ENCODE measurements at places on chromosomes 5 and 9. TPM values are rescaled to one million over a fixed set of nuclear protein-coding genes. Genes with fewer than 3 reads are reported as not detected.

The CDKN2A gene
- total RNA-seq: 10.8 TPM

The CD14 gene
- 4.1 TPM for total RNA-seq

The IFNA4 gene
- total RNA-seq: not detected

The NME5 gene
- total RNA-seq: 2.5 TPM

The ZDHHC11B gene
- total RNA-seq: under 0.01 TPM

The RGS7BP gene
- total RNA-seq: 0.51 TPM

The C9orf50 gene
- total RNA-seq: 0.17 TPM

The KIF4B gene
- under 0.01 TPM for total RNA-seq

The IFNB1 gene
- 0.17 TPM for total RNA-seq

The SAPCD2 gene
- 0.26 TPM for total RNA-seq

The DOCK2 gene
- 3.6 TPM for total RNA-seq

The PRLR gene
- 0.33 TPM for total RNA-seq

The ADRB2 gene
- total RNA-seq: 4.5 TPM

The FGF10 gene
- 110 TPM for total RNA-seq

The FSTL4 gene
- not detected for total RNA-seq

The NR5A1 gene
- total RNA-seq: not detected

The TAF11L6 gene
- not detected for total RNA-seq

The NUTM2G gene
- not detected for total RNA-seq

The PCDHGC4 gene
- total RNA-seq: 3.0 TPM

The TSSK1B gene
- 0.50 TPM for total RNA-seq

The SARDH gene
- 9.0 TPM for total RNA-seq

The MTAP gene
- 28.8 TPM for total RNA-seq

The NR2F1-AS1 gene
- 33.6 TPM for total RNA-seq

The PHF2 gene
- total RNA-seq: 13.4 TPM

The PCDHA4 gene
- 1.2 TPM for total RNA-seq

The FANCG gene
- total RNA-seq: 12.2 TPM

The FAM221B gene
- total RNA-seq: not detected

The ACTBL2 gene
- total RNA-seq: under 0.01 TPM

The DBH gene
- not detected for total RNA-seq

The ZFR gene
- total RNA-seq: 113 TPM

The SLC25A25 gene
- total RNA-seq: 24.1 TPM

The PCDHA13 gene
- total RNA-seq: under 0.01 TPM

The GLRA1 gene
- not detected for total RNA-seq

The ORM2 gene
- total RNA-seq: not detected

The BAAT gene
- total RNA-seq: not detected

The CARD9 gene
- total RNA-seq: 1.0 TPM

The VAV2 gene
- 17.7 TPM for total RNA-seq

The SLC6A7 gene
- not detected for total RNA-seq

The TMED9 gene
- total RNA-seq: 139 TPM

The KIF24 gene
- total RNA-seq: 0.51 TPM

The GNAQ gene
- 30.4 TPM for total RNA-seq

The GRXCR2 gene
- total RNA-seq: not detected

The TMEM215 gene
- total RNA-seq: not detected

The CDC23 gene
- total RNA-seq: 26.8 TPM

The WDR38 gene
- not detected for total RNA-seq

The LMAN2 gene
- 294 TPM for total RNA-seq

The LMX1B gene
- not detected for total RNA-seq

The HCN1 gene
- not detected for total RNA-seq

The MAPK9 gene
- total RNA-seq: 27.6 TPM

The EIF4E1B gene
- total RNA-seq: not detected

The LHX3 gene
- not detected for total RNA-seq

The AJM1 gene
- total RNA-seq: 1.8 TPM
